ENCODE measurements at places on chromosomes 1 and 21.

DNA sequence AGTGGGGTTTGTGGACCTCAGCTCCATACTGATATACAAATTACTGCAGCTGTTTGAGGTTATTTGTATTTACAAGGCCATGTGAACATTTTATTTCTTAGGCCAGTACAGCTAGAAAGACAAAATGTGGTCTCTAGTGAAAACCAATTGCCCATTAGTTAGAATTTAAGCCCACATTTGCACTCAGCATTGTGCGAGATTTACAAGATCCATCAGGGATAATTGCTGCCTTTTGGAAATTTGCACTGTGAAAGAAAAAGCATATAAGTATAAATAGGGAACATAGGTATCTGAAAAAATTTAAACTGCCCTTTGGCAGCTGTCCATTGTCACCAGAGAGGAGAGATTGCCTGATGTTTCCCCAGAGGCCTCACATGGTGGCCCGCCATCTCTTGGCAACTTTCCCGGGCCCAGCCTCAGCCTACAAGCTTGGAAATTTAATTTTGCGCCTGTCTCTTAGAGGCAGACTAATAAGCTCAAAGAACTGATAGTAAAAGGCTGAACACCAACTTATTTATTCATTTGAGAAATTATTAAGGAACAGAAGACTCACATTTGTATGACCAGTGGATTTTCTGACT lies 120.7 kb downstream of the MAP3K21 start:
- no peak for DNase-seq

DNA sequence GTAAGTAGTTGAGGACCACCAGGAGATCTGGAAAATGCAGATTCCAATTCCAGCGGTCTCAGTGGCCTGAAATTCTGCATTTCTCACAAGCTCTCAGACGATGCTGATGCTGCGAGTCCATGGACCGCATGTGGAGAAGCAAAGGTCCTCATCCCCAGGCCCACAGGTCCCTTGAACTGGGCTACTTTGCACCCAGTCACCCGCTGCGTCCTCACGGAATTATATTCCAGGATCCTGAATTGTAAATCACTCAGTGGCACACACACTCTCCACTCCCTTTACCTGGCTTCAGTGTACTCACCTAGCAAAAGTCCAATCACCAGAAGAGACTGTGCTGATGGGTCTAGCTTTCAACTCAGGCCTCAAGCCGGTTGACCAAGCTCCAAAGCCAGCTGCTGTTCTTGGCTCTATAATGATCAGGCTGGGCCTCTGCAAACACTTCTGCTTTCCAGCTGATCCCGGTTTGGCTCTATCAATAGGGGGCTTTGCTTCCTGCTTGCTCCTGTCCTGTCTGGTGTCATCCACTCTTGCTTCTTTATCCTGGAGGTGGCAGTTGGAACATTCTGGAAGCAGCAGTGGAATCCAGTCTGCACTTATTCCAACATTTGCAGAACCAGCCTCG lies 904 bp upstream of the RPL22 start:
- DNase-seq = no peak

DNA sequence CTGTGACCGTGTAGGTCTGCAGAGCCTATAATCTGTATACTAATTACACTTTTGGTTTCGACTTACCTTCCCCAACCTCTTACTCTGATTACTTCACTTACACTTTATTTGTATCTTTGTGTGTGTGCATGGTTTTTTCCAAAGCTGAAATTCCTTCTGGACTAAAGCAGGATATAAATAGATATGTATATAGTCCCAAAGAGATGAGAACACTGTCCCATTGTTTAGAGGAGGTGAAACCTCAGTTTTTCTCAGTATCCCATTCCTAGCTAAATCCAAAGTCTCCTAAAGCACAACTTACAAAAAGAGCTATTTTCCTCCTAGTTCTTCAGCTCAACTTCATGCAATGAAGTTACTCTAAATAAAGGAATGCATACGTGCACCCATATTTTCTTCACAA lies 442.2 kb downstream of the SMYD3 start:
- no peak for DNase-seq

DNA sequence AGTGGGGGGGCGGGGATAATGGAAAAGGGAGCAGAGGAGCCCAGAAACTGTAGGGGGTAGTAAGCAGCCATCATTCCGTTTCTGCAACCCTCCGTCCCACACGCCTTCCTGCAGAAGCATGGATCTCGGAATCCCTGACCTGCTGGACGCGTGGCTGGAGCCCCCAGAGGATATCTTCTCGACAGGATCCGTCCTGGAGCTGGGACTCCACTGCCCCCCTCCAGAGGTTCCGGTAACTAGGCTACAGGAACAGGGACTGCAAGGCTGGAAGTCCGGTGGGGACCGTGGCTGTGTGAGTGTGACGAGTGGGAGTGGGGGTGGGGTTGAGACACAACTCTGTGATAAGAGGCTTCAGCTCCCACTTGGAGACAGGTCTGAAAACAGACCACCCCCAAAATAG lies 706 bp downstream of the CREB3L4 start:
- no peak for DNase-seq

DNA sequence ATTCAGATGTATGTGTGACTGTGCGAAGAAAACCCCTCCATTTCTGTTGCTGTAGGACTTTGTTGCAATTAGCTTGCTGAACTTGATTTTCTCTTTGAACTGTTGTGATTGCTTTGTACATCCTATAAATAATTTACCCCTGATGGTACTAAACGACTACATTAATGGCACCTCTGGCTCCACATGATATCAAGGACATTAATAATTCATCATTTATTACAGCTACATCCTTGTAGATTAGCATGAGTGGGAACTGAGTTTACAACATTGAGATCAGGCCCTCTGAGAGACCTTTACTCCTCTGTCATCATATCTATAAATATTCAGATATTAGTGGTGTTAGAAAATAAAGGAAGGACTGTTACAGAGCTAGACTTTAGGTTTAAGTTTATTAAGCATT lies 13.5 kb downstream of the LRIG2 start:
- no peak for DNase-seq

- DNase-seq = peak; percentile 71
These were observed 20.2 kb upstream of the MTR start for GRCh38 chr1:236774926-236775325.

- no peak for DNase-seq
These were observed 3.3 kb upstream of the ADAMTS5 start for GRCh38 chr21:26969971-26970725.

GRCh38 chr1:75984781-75985180 lies 52.6 kb upstream of the ASB17 start:
- no peak for DNase-seq
